ENCODE measurements at places on chromosomes 2 and 18.

DNA sequence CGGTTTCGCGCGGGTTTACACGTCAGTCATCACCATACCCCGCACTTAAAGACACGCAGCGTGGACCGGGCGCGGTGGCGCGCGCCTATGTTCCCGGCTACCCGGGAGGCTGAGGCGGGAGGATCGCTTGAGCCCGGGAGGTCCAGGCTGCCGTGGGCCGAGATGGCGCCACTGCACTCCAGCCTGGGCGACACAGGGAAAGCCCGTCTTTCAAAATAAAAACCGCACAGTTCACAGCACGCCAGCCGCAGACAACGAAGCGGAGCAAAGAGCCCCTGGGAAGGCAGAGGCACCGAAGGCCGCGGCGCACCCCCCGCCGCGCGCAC is 328 bp downstream of the DTYMK start:
- no peak for DNase-seq

- peak; percentile 63 for DNase-seq
Measured at GRCh38 chr2:73984203-73984921, at the start of gene TET3. Gene TET3 (plus strand): TSS chr2:73984910. CDS start chr2:73986404, 1,494 bp downstream.

DNA sequence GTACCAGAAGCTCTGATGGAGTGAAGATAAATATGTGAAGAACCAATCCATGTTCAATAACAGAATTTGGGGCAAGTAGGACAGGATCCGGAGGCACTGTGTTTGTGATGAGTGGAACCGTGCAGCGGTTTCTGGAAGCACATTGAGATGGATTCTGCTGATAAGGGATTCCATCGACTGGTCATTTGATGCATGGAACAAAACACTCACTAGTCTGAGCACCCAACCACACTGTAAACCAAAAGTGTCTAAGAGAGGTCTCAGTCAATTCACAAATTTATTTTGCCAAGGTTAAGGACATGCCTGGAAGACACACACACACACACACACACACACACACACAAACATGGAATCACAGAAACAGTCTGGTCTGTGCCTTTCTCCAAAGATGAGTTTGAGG is 459.5 kb downstream of the FBXO15 start:
- no peak for DNase-seq

GRCh38 chr2:150878356-150878755 is 383.3 kb downstream of the RBM43 start:
- DNase-seq, result no peak

DNA sequence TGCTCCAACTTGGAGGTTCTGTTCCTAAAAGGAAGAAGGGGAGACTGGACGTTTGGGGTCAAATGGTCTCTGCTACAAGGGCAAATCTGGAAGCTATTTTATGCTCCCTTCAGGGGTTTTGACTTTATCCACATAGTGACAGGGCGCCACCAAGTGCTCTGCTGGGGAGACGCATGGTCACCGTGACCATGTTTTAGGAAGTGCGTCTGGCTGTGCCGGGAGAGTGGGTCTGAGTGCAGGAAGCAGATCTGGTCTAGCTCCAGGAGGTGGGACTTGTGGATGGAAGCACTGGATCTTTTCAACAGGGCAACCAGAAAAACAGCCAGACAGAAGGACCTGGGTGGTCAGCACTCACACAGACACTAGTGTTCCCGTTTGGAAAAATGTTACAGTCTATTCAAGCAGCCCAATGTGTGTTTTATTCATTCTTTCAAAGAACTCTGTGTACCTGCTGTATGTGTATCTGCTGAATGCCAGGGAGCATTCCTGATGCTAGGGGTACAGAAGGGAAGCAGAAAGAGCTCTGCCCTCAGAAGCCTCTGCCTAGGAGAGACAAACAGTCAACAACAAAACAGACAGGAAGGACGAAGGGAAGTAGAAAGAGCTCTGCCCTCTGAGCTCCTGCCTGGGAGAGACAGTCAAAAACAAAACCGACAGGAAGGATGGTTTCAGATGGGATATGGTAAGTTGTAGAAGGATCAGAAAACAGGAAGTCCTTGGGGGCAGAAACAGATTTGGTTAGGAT is 14.3 kb downstream of the IMPA2 start:
- peak; percentile 52 for DNase-seq

DNA sequence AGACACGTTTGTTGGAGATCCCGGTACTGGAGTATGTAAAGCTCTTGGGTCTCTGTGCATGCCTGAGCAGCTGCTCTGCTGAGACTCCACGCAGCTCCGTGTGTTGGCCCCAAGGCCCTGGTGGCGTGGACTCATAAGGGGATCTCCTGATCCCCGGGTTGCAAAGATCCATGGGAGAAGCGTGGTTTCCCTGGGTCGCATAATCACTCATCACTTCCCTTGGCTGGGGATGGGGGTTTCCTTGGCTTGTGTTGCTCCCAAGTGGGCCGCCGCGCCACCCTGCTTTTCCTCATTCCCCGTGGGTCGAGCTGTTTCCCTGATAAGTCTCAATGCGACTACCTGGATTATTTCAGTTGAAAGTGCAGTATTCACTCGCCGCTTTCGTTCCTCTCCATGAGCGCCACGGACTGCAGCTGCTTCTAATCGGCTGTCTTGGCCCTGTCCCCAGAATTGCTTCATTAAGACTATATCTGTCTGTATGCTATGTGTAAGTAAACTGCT is 76.0 kb downstream of the EPC2 start:
- DNase-seq, result no peak

All from activated CD4-positive, alpha-beta T cell treated with anti-CD3 and anti-CD28 coated beads for 4 hours (primary cell).